ENCODE measurements at places on chromosomes 1 and 21.

GRCh38 chr1:227777156-227777555, 38.3 kb upstream of the PRSS38 start:
- DNase-seq: no peak

DNA sequence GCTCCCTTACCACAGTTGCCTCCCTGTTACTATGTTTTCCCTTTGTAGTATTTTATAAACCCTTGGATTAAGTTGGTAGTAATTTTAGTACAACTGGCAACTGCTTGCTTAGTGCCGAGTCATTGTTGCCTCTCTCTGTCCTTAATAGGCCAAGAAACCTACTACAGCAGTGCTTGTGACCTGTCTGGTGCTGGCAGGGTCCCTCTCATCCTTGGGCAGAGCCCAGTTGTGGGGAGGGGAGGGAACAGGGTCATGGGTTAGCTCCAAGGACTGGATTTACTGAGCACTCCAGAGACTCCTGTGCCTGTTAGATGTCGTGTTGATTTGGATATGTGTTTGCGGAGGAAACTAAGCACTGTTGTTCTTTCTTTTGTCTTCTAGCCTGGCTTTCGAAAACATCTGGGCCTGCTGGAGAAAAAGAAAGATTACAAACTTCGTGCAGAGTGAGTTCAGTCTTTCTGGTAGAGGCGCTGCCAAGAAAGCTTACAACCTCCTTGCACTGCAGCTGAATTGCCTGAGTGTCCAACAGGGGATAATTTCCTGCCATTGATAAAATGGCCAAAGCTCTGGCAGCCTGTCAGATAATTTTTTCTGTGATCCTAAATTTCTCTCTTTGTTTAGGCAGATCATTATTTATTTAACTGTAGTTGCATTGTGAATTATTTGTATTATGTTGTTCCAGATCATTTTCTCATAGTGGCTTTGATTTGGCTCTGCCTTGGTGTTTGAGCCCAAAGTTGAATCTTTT, 3.6 kb downstream of the UTP11 start:
- no peak for DNase-seq

- no peak for DNase-seq
Measured at GRCh38 chr1:10597492-10598388, 123.0 kb downstream of the PEX14 start.

DNA sequence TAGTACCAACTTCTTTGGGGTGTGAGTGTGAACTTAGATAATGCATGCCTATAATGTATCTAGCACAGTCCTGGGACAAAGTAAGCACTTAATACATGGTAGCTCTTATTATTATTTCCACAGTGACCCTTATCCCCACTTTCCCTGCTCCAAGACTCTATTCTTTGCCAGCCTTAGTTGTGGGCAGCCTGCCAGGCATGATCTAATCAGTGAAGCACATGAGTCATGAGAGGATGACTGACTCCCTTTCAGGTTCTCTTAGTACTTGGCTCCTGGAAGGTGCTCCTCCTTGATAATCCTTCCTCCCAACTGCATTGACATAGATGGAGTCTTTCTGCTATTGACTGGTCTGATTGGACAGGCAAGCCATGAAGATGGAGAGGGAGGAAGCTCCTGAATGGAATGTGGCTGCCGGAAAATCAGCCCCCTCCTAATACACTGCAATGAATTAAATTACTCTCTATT, 17.4 kb upstream of the GNG12 start:
- no peak for DNase-seq

GRCh38 chr1:245786948-245787347, 632.2 kb downstream of the KIF26B start:
- no peak for DNase-seq

DNA sequence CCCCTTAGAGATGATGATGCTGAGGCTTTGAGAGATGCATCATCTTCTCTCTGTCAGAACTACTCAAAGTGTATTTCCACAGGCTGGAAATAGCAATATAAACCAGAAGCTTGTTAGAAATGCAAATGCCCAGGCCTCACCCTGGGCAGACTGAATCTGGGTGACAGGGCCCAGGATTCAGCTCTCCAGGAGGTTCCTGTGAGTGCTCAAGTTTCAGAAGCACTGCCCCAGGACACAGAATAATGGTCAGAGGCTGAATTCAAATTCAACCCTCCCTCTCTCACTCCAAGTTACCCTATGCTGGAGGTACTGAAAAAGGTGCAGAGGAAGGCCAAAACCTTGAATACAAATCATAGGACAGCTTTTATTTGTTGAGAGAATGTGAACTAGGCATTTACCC, 98.5 kb upstream of the NGF start:
- no peak for DNase-seq

- DNase-seq: no peak
Measured at GRCh38 chr21:43731891-43732711, 13.2 kb downstream of the PDXK start.

DNA sequence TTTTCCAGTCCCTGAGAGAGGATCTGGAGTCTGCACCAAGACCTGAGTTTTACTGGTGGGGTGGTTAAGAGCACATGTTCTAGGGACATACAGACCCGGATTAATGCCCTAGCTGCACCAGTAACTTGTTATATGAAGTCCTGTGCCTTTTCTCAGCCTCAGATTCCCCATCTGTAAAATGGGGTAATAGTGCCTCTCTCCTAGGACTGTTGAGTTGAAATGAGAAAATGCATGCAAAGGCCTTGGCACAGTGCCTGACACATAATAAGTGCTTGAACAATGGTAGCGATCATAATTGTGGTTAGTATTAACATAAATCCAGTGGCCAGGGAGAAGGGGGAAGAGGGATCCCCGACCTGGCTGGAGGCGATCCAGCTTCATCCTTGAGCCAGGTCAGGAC, 12.3 kb downstream of the AHDC1 start:
- no peak for DNase-seq

GRCh38 chr1:59532102-59532501, 235.2 kb downstream of the FGGY start:
- no peak for DNase-seq

DNA sequence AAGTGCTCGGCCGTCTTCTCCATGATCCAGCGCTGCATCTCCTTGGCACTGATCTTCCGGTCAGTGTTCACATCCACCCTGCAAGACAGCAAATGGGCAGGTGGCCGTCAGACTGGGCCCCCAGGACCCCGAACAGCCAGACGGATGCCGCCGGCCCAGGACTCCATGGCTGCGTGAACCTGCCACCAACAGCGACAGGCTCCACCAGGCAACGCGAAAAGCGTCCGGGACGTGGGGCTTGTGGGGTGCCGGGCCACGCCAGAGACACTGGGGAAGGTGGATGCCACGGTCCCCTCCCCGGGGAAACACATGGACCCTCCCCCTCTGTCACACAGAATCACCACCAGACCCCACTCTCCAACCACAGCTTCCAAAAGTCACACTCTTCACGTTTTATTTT, 7.9 kb downstream of the SDF4 start:
- DNase-seq: no peak

- DNase-seq: no peak
Measured at GRCh38 chr1:39269791-39270342, 65.4 kb downstream of the MACF1 start.

- DNase-seq: no peak
Measured at GRCh38 chr1:86718786-86719185, 14.4 kb downstream of the SH3GLB1 start.

GRCh38 chr1:184299406-184299790, 87.4 kb upstream of the C1orf21 start:
- DNase-seq: no peak

- DNase-seq: peak; percentile 73
Measured at GRCh38 chr1:26289158-26290059, 9.5 kb downstream of the SH3BGRL3 start.

DNA sequence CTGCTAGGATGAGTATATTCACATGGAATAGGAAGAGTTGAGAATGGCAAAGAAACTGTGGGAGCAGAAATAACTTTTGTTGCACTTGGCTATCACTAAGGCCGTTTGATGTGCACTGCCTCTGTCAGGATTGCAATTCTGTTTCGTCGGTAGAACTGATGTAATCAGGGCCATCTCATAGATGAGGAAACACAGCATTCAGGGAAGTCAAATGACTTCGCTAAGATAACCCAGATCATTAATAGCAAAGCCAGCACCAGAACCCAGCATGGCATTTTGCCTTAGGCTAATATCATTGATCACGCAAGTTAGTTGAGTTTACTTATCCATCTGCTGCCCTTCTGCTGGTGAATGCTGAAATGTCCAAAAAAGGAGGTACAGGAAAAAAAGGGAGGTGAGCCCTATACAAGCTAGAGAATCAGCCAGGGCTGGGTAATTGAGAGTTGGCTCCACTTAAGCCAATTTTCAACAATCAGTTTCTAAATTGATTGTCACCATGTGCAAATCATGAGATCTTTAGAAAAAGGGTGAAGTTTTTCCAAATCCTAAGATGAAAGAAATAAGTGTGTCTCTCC, 7.6 kb downstream of the RASSF5 start:
- no peak for DNase-seq

GRCh38 chr1:182587666-182588499, 1.2 kb downstream of the RNASEL start:
- no peak for DNase-seq

DNA sequence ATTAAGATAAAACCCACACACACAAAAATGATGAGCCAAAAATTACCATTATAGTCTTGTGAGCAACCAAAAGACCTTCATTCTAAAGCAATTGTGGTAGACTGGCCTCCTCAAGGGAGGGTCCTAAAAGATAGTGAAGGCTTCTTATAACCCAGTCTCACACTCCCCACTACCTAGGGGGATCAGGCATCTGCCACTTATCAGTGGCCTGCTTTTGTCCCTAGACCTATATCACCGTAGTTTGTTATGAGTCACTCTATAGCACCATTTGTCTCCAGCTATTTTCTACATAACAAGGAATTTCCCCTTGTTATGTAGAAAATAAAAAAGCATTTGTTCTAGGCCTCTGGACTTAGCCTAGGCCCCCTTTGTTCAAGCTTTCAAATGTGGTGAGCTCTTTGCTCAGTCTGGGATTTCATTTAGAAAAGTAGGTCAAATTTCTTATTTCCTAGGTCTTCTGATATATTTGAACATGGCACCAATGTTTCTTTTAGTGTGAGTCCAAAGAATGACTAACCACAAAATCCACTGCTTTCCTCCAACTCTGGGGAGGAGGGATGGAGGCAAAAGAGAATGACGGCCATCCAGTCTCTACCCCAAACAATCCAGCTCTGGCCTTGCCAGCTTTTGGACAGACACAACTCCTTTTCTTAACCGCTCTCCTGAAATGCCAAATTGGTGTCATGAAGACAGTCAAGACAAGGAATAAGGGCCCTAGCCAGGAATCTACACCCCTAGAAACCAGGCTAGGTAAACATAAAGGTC, 8.9 kb downstream of the ADAR start:
- no peak for DNase-seq

DNA sequence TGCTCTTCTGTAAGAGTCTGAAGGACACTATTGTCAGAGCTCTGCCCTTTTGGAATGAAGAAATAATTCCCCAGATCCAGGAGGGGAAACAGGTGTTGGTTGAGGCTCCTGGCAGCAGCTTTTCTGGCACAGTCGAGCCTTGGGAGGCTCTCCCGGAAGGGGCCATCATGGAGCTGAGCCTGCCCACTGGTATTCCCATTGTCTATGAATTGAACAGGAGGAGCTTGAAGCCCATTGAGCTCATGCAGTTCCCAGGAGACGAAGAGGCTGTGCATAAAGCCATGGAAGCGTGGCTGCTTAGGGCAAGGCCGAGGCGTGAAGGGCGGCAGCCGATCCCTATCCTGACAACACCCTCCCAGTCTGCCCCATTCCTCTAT, 26.6 kb downstream of the UBE4B start:
- no peak for DNase-seq
